ENCODE measurements at places on chromosomes 2 and 18.

DNA sequence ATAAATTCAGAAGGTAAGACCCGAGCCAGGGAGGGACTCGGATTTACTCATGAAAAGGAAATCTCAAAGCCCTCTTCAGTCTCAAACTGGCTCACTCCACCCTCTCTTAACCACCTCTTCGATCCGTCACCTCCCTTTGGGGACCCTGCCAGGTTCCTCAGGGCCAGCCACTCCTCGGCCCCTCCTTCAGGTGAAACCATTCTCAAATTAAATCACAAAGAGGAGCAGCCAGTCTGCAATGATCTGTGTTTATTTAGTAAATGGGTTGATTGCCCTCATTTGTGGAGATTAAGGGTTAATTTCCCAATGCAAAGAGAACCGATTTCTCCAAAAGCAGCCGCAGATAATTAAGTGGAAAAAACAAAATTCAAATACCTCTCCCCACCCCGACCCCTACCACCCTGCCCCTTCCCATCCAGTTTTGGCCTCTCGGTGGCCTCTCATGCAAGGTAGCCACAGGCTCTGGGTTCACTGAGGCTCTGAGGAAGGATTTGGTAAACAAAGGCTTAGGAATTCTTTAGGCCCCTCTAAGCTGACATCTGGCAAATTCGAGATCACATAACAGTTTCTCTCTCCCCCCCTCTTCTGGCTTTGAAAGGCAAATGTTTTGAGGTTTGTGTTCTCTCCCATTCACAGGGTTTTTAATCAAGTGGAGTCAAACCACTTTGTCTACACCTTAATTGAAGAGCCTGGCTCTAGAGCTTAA, 10.3 kb upstream of the FZD7 start:
- DNase-seq = no peak

GRCh38 chr2:230425377-230425776, 9.4 kb downstream of the SP100 start:
- no peak for DNase-seq

DNA sequence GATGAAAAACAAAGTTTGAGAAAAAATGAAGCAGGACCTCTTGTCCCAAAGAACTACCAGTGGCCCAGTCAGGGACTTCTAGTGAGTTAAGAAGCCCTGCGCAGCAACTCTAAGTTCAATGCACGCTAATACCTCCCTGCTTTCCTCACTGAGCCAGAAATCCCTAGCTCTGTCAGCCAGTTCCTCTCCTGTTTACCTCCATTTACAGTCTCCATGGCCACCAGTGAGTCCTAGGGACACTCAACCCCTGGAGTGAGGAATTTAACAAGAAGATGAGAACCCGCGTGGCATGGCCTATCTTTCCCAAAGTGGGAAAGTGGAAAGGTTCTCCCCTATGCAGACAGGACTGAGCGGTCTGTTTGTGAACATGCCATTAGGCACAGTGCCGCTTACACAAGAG, 31.0 kb downstream of the MRPL33 start:
- DNase-seq = no peak

DNA sequence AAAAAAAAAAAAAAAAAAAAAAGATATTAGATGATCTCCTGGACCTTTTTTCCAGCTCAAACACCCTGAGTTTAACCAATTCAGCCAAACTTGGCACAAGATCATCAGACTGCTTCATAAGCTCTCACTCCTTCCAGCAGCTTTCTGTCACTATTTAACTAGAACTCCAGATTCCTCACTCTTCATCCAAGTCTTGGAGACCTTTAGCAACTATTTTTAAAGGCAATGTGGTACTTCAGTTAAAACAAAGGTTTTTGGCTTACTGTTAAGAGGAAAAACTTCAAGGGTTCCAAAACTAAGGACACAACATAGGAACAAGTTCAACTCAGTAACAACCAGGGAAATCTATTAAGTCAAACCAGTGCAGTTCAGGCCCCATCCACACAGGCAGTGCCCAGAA, 23.2 kb downstream of the LAMA1 start:
- no peak for DNase-seq

GRCh38 chr2:8882094-8882493, 44.7 kb upstream of the KIDINS220 start:
- DNase-seq = no peak

GRCh38 chr18:3157086-3157485, 62.7 kb downstream of the MYOM1 start:
- DNase-seq = no peak

GRCh38 chr18:58213440-58213839, 169.4 kb downstream of the NEDD4L start:
- DNase-seq = no peak

GRCh38 chr2:16978301-16978700, 312.7 kb upstream of the CYRIA start:
- DNase-seq = no peak

DNA sequence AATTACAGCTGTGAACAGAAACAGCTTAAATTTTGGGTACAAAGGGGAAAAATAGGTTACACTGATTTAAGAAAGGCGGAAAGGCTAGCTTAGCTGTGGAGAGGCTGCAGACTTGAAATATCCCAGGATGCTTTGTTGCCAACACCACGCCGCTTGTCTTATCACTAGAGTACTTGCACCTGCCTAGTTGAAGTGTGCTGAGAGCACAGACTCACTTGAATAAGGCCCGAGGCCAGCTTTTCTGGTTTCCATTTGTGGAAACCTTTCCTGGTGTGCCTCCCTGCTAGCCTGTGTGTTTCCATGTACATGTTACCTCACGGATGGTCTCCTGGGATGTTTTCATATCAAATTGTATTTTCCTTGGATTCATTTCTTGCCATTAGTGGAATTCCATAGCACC, 3.2 kb downstream of the CABLES1 start:
- no peak for DNase-seq

- DNase-seq = no peak
Measured at GRCh38 chr2:38248255-38248654, 128.8 kb downstream of the ATL2 start.

GRCh38 chr18:49431165-49431962, 29.1 kb downstream of the DYM start:
- no peak for DNase-seq

DNA sequence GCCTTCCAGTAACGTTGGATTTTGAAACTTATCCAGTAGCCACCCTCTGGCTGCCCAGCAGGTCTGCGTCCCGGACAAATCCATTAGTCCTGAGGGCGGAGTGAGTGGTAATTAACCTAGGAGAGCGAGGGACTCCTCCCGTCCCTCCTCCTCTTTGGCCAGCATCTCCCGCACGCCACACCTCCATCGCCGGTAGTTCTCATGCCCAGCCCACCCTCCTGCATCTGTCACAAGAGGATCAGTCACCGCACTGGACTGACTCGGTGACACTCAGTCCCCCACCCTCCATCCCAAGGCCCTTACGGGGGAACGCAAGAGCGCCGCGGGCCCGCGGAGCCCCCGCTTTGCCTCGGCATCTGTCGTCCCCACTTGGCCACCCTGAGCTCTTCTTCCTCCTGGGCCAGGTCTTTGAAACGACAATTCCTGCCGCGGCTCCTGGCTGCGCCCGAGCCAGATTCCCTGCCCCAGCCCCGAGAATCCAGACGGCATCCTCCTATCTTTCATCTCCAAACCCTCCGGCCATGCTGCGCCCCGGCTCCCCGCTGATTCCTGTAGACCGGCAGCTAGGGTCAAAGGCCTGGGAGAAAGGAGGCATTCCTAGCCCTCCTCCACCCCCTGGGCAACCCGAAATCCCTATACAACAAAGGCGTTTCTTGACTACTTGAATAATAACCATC, 77.5 kb downstream of the EIF2AK3 start:
- DNase-seq = no peak

DNA sequence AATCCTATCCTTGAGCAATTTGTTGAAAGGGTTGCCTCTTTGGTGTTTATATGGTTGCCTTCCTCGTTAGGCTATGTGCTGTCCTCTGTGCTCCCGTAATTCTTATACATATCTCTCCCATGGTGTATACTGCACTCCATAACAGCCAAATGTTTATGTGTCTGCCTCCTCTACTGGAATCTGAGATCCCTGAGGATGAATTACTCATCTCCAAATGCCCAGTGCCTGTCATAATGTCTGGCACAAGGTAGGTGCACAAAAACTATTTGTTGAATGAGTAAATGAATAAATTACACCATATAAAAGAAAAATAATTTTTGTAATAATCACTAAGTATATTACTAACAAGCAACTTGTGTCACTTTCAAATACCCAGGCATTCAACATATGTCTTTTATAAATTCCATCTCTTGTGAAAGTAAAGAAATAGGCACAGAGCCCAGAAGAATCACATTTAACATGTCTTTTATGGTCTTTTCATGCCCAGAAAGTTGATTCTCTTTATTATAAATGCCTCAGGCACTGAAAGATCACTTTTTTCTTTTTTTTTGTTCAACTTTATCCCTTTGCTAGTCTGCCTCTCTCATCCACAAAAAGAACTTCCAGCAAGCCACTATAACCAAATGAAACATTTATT, 164.9 kb downstream of the CCDC148 start:
- no peak for DNase-seq

- no peak for DNase-seq
Measured at GRCh38 chr2:118842661-118843482, 4.6 kb downstream of the EN1 start.

DNA sequence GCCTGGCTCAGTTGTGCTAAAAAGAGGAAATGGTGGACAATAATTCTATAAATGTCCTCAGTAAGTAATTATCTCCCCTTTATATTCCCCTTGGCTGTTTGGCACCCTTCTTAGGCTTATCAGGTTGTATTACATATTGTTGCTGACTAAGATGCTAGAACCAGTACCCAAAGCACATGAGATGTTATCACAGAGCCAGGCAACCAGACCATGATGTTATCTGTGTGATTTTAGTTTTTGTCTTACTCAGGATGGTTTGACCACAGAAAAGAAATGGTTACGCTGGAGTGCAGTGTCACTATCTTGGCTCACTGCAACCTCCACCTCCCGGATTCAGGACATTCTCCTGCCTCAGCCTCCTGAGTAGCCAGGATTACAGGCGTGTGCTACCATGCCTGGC, 15.2 kb downstream of the R3HDM1 start:
- DNase-seq = no peak

- DNase-seq = no peak
Measured at GRCh38 chr2:54590216-54591120, 133.0 kb upstream of the EML6 start.

- DNase-seq = no peak
Measured at GRCh38 chr2:171592036-171592555, 69.8 kb downstream of the CYBRD1 start.

- DNase-seq = no peak
Measured at GRCh38 chr2:23293731-23294130, 91.2 kb upstream of the KLHL29 start.

GRCh38 chr18:13548106-13548819, 178.1 kb downstream of the FAM210A start:
- DNase-seq = no peak

GRCh38 chr2:241926541-241927311, 57.2 kb downstream of the RTP5 start:
- DNase-seq = no peak

- no peak for DNase-seq
Measured at GRCh38 chr18:79754831-79755351, 42.8 kb upstream of the KCNG2 start.

DNA sequence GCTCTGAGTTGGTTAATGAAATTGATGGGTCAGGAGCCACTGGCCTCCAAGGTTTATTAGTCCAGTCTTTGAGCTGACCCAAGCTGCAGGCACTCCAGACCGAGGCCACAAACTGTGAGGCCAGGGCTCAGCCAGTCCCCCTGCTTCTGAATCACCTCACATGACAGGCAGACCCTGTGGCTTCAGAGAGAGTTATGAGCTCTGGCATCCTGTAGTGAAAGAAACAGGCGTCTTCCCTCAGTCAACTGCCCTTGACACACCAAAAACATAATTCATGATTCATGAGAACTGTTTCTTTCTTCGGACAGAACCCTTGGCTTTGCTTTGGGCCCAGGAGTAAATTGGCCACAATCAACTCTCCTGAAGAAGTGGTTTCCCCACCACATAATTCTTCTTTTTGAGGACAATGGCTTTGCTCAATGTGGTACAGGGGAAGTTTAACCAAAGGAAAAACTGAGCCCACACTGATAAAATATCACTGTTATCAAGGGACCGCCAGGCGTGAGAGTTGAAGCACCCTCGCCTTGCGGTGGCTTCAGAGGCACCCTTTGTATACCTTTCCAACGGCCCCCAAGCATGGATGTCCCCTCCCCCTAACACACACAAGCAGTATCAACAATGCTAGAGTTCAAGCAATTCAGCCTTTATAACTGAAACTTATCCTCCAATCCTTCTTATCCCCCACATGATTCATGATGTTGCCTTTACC, 226.9 kb downstream of the CYRIA start:
- DNase-seq = no peak

GRCh38 chr2:160331258-160332025, 131.4 kb upstream of the ITGB6 start:
- no peak for DNase-seq

- DNase-seq = no peak
Measured at GRCh38 chr18:63897072-63897471, 9.6 kb downstream of the SERPINB2 start.

- DNase-seq = no peak
Measured at GRCh38 chr2:190783513-190784263, 96.9 kb upstream of the GLS start.

GRCh38 chr2:11123856-11124759, 31.2 kb upstream of the SLC66A3 start:
- peak; percentile 76 for DNase-seq

DNA sequence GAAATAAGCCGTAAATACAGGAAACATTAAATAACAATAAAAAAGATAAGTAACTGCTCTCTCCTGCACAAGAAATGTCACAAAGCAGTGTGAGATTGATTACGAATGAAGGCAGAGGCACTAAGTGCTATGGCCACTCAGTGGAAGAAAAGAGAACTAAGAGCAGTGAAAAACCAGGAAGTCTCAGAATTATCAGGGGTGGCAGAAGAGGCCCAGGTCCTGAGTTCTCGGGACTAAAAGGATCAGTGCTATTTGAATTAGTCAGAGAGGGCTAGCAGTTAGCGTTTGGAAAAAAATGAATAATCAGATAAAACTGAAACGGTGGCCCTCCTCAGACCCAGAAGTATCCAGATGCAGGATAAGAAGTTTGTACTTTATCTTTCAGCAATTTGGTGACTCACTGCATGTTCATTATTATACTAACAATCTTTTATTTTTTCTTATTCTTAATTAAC, 367.1 kb downstream of the ZEB2 start:
- DNase-seq = no peak

DNA sequence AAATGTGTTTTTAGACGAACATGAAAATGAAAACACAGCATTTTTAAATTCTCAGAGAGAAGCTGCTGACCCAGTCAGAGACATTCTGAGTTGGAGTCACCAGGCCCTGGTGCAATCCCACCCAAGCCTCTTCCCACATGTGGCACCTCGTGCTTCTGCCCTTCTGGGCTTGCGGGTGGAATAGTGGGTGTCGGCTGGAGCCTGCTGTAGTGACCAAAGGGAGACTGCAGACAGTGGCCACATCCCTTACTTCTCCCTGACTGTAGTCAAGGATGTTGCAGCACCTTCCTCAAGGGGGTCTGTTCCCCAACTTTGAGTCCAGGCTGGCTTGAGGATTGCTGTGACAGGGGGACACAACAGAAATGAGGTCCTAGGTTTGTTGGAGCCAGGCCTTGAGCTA, 104.4 kb upstream of the GLI2 start:
- DNase-seq = no peak

- no peak for DNase-seq
Measured at GRCh38 chr2:139992078-139992477, 1211.9 kb upstream of the NXPH2 start.

Measured in activated CD4-positive, alpha-beta T cell treated with anti-CD3 and anti-CD28 coated beads for 24 hours (primary cell).